ENCODE measurements at places on chromosomes 1 and 21. TPM values are rescaled to one million over a fixed set of nuclear protein-coding genes. Genes with fewer than 3 reads are reported as not detected.

DNA sequence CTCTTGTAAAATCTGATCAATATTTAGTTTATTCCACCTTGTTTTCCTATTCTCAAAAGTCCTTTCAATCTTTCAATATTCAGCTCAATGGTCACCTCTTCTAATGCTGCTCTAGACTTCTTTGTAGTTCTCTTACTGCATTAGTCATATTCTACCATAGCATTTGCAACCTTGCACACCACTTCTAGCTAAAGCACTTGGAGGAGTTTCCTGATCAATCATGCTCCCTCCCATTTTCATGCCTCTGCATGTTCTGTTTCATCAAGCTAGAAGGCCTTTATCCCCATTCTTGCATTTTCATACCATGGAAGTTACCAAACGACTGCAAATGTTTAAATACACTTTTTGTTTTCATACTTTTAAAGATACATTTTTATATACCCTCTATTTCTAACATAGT lies 72.1 kb downstream of the SLC5A9 start:
- no peaks in the 10 kb centered on the region for H3K27me3 ChIP-seq
- no peak for DNase-seq
- no peaks in the 10 kb centered on the region for H3K36me3 ChIP-seq
- no peak overlapping the region for H3K27ac ChIP-seq
- H3K4me1 ChIP-seq: no peaks in the 10 kb centered on the region

- no peaks in the 10 kb centered on the region for H3K27me3 ChIP-seq
- peaks cover 4% of the 10 kb centered on the region for H3K4me1 ChIP-seq
- no peaks in the 10 kb centered on the region for H3K36me3 ChIP-seq
- DNase-seq: no peak
These were observed 166.9 kb downstream of the NCAM2 start for GRCh38 chr21:21165063-21165645.

GRCh38 chr1:30691480-30691879 lies 31.9 kb downstream of the MATN1 start:
- no peak for DNase-seq
- H3K4me3 ChIP-seq: no peak overlapping the region
- no peaks in the 10 kb centered on the region for H3K4me1 ChIP-seq
- peaks cover 45% of the 10 kb centered on the region for H3K27me3 ChIP-seq

DNA sequence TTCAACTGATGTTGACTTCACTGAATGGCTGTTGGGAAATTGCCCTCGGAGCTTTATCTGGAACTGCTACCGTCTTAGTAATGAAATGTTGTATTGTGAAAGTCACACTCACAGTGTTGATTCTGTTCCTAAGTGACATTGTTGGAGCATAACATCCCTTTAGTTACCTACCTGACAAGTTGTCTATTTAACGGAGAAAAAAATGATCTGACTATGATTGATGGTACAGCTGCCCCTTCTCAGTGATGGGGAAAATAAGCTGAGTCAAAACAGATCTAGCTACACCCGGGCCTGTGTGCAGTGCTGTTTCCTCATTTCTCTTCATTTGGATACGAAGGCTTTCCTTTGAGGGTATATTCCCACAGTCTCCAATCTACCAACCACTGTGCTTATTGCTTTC lies 472.3 kb upstream of the BRINP3 start:
- H3K27ac ChIP-seq: no peak overlapping the region
- no peak overlapping the region for H3K4me3 ChIP-seq
- H3K27me3 ChIP-seq: no peaks in the 10 kb centered on the region
- H3K36me3 ChIP-seq: no peaks in the 10 kb centered on the region
- DNase-seq: no peak
- H3K4me1 ChIP-seq: no peaks in the 10 kb centered on the region

ELK4 gene
- 7.5 TPM for polyA plus RNA-seq

SLC25A33 gene
- 7.0 TPM for polyA plus RNA-seq

OR2T33 gene
- polyA plus RNA-seq: not detected

S100A1 gene
- not detected for polyA plus RNA-seq

FCMR gene
- polyA plus RNA-seq: 2,548 TPM
